ENCODE measurements at places on chromosomes 7 and 10. TPM values are rescaled to one million over a fixed set of nuclear protein-coding genes. Genes with fewer than 3 reads are reported as not detected.

The LIPN gene
- total RNA-seq: not detected

GRCh38 chr10:3782146-3782450, 2.9 kb downstream of the KLF6 start:
- DNase-seq: no peak
- H3K4me1 ChIP-seq: peaks cover 56% of the 10 kb centered on the region
- no peaks in the 10 kb centered on the region for H3K27me3 ChIP-seq
- H3K36me3 ChIP-seq: peaks cover 71% of the 10 kb centered on the region

DNA sequence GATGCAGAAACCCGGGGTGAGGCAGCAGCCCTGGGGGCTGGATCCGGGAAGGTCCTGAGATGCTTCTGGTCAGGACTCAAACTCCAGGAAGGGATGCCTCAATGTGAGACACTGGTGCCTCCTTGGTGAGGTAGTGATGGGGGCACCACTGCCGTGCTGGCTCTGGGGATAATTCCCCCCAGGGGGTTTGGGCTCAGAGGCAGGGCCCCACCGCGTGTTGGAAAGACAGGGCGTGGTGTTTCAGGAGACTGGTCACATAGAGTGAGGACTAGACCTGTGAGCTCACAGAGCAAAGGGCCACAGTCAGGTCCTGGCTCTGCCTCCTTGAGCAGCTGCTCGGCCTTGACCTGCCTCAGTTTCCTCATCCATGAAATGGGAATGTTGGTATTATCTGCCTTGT, 361.9 kb downstream of the GLRX3 start:
- DNase-seq: no peak
- H3K4me3 ChIP-seq: no peak overlapping the region
- no peaks in the 10 kb centered on the region for H3K36me3 ChIP-seq
- no peak overlapping the region for H3K27ac ChIP-seq
- H3K27me3 ChIP-seq: no peaks in the 10 kb centered on the region
- H3K4me1 ChIP-seq: no peaks in the 10 kb centered on the region

- H3K27me3 ChIP-seq: no peaks in the 10 kb centered on the region
- H3K27ac ChIP-seq: peak overlapping the region; percentile 14
- peak; percentile 59 for DNase-seq
Observed at GRCh38 chr7:143385891-143386781, 5.0 kb downstream of the ZYX start.

DNA sequence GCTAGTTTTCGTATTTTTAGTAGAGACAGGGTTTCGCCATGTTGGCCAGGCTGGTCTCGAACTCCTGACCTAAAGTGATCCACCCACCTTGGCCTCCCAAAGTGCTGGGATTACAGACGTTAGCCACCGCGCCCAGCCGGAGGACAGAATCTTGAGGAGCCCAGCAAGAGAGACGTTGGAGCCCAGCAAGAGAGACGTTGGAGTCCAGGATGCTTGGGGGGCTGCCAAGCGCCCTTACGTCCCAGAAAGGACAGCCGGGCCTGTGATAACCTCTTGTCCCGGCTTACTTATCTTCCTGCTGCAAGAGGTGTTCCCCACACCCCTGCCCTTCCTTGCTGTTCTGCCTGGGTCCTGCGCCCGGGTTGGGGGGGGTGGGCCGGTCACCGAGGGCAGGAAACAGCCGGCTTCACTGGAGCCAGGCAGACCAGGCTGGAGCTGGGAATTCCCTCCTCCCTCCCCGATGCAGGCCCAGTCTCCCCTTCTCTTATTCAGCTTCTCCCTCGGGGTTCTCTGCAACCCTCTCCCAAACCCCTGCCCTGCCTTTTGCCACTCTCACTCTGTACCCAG, 1.9 kb upstream of the EPHB4 start:
- no peaks in the 10 kb centered on the region for H3K36me3 ChIP-seq
- no peak overlapping the region for H3K4me3 ChIP-seq
- DNase-seq: peak; percentile 80
- H3K27ac ChIP-seq: peak overlapping the region; percentile 41
- no peaks in the 10 kb centered on the region for H3K27me3 ChIP-seq
- H3K4me1 ChIP-seq: no peaks in the 10 kb centered on the region

The KLHL7 gene
- 37.3 TPM for total RNA-seq

- peak overlapping the region; percentile 46 for H3K27ac ChIP-seq
- no peak overlapping the region for H3K4me3 ChIP-seq
- no peaks in the 10 kb centered on the region for H3K36me3 ChIP-seq
- no peaks in the 10 kb centered on the region for H3K27me3 ChIP-seq
Observed at GRCh38 chr7:80722616-80723195, 84.3 kb downstream of the CD36 start.

DNA sequence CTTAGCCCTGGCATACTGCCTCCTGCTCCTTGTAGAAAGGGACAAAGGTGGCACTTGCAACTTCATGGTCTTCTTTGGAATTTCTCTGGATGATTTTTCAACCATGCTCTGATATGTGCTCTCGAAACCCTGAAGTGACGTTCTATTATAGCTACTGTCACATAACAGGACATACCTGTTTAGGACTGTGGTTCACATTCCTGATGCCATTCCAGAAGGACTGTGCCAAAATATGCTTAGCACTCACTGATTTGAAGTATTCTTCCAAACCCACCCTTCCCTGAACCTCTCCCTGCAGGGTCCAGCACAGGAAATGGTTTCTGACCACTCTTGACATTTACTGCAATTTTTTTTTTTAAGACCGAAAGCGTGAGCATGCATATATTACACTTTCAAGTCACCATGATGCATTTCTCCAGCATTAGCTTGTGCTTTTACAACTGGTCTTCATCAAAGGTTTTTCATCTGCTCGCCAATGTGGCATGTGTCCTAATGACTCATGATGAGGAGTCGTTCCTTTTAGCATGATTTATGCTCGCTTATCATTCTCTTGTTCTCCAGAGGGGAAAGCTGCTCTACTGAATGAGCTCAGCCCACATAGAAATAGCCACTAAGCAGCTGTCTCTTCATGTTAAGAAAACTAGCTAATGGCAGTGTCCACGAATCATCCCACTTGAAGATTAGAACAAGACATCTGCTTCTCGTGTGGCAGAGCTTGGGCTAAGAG, 135.2 kb downstream of the ADAM12 start:
- no peak overlapping the region for H3K27ac ChIP-seq
- DNase-seq: peak; percentile 71
- no peaks in the 10 kb centered on the region for H3K4me1 ChIP-seq
- no peak overlapping the region for H3K4me3 ChIP-seq

The ENTPD1 gene
- total RNA-seq: 12.3 TPM

GRCh38 chr10:43316516-43316915, 49.7 kb upstream of the RASGEF1A start:
- no peak for DNase-seq
- H3K4me1 ChIP-seq: no peaks in the 10 kb centered on the region
- H3K27ac ChIP-seq: no peak overlapping the region
- H3K4me3 ChIP-seq: no peak overlapping the region
- no peaks in the 10 kb centered on the region for H3K36me3 ChIP-seq

DNA sequence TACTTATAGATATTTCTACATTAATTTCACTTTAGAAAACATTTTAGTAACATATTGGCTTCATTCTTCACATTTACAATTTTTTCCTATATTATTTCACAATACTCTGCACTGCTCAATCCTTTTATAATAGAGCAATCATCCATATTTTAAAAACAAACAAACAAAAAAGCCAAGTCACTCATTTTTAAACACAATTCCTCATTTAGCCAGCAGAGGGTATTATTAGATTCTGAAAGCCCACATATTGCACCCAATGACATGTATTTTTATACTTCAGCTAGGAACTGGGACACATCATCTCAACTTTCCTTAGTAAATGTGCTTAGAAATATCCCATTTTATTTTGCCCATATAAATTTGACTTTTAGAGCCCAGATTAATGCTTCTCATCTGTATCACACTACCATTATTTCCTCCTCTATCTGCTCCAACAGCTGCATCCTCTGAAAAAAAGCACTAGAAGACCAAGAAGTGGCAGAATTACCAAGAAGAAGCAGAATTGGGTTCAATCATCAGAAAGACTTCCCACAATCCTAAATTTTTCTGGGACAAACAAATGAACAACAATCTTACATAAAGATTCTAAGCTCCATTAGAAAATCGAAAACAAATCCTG, 29.5 kb downstream of the CTNNA3 start:
- H3K4me1 ChIP-seq: peaks cover 16% of the 10 kb centered on the region
- no peaks in the 10 kb centered on the region for H3K36me3 ChIP-seq
- H3K27me3 ChIP-seq: no peaks in the 10 kb centered on the region
- H3K4me3 ChIP-seq: no peak overlapping the region

GRCh38 chr7:81833401-81833800, 63.6 kb upstream of the HGF start:
- no peak overlapping the region for H3K27ac ChIP-seq
- no peak overlapping the region for H3K4me3 ChIP-seq
- H3K4me1 ChIP-seq: no peaks in the 10 kb centered on the region
- H3K36me3 ChIP-seq: no peaks in the 10 kb centered on the region
- H3K27me3 ChIP-seq: no peaks in the 10 kb centered on the region

- DNase-seq: no peak
- H3K4me3 ChIP-seq: no peak overlapping the region
- H3K4me1 ChIP-seq: no peaks in the 10 kb centered on the region
- H3K27me3 ChIP-seq: no peaks in the 10 kb centered on the region
Observed at GRCh38 chr7:132773527-132773956, 197.3 kb upstream of the PLXNA4 start.

DNA sequence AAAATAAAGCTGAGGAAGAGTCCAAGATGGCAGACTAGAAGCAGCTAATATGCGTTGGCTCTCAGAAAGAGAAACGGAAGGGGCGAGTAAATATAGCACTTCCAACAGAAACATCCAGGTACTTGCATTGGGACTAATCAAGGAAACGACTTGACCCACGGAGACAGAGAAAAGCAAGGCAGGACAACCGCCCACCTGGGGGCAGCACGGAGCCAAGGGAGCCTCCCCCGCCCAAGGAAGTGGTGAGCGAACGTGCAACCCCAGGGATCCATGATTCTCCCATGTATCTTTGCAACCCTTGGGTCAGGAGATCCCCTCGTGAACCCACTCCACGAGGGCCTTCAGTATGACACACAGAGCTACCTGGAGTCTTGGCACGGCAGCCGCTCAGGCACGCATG, 45.4 kb upstream of the GRM3 start:
- H3K36me3 ChIP-seq: no peaks in the 10 kb centered on the region
- no peak for DNase-seq
- no peak overlapping the region for H3K4me3 ChIP-seq
- no peak overlapping the region for H3K27ac ChIP-seq
- H3K27me3 ChIP-seq: no peaks in the 10 kb centered on the region

The PIK3CG gene
- 3.0 TPM for total RNA-seq

GRCh38 chr10:98170249-98171117, 36.0 kb downstream of the R3HCC1L start:
- no peak for DNase-seq
- H3K4me3 ChIP-seq: no peak overlapping the region
- H3K4me1 ChIP-seq: peaks cover 15% of the 10 kb centered on the region
- no peak overlapping the region for H3K27ac ChIP-seq

DNA sequence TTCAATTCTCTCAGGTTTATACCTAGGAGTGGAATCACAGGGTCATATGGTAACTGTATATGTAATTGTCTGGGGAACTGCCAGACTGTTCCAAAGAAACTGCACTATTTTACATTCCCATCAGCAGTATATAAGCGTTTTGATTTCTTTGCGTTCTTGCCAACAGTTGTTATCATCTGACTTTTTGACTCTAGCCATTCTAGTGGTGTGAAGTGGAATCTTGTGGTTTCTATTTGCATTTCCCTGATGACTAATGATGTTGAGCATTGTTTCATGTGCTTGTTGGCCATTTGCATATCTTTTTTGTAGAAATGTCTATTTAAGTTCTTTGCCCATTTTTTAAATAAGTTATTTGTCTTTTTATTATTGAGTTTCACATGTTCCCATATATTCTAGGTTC, 44.3 kb upstream of the ZC3HAV1 start:
- DNase-seq: no peak
- no peak overlapping the region for H3K27ac ChIP-seq
- no peaks in the 10 kb centered on the region for H3K36me3 ChIP-seq

DNA sequence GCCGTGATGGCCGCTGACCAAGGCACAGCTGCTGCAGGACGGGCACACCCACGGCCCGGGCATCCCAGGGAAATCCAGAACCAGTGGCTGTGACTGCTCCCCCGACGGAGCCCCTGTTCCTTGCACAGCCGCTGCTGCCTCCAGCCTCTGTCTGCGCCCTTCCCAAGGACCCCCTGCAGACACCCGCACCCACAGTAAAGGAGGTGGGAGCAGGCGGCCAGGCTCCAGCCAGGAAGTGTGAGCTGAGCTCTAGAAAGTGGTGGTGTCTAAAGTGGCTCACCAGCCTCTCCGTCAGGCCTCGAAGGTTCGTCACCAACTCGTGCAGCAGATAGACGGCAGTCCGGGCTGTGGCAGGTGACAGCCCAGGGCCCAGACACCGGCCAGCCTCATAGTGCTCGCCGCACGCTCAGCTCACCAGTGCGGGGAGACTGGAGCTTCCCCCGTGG, 306.7 kb downstream of the DNAJB6 start:
- H3K4me1 ChIP-seq: no peaks in the 10 kb centered on the region
- H3K27me3 ChIP-seq: no peaks in the 10 kb centered on the region
- H3K4me3 ChIP-seq: no peak overlapping the region
- no peak overlapping the region for H3K27ac ChIP-seq

Measured in right atrium auricular region (tissue), 2 donors.